Testis (tissue), 5 donors: ENCODE measurements at places on chromosomes 13 and 19. TPM values are rescaled to one million over a fixed set of nuclear protein-coding genes. Genes with fewer than 3 reads are reported as not detected.

ZNF723 gene
- 3.6 TPM for polyA plus RNA-seq

CCDC8 gene
- polyA plus RNA-seq, result 20.1 TPM

TSHZ3 gene
- 6.8 TPM for polyA plus RNA-seq

ZNF491 gene
- 1.2 TPM for polyA plus RNA-seq

ZNF616 gene
- 6.3 TPM for polyA plus RNA-seq

KLK3 gene
- polyA plus RNA-seq, result 1.3 TPM

SLITRK6 gene
- 0.34 TPM for polyA plus RNA-seq

SLC5A5 gene
- polyA plus RNA-seq, result 1.1 TPM

KLK1 gene
- polyA plus RNA-seq, result 2.7 TPM
